Activated naive CD4-positive, alpha-beta T cell treated with anti-CD3 and anti-CD28 coated beads, Interleukin-2, amount 50 U/mL, for 72 hours (primary cell): ENCODE measurements at places on chromosomes 11 and 22.
A peak's percentile ranks its signal among the peaks of the same experiment; 100 is the strongest.

GRCh38 chr22:37500745-37501609 lies 14.8 kb upstream of the MFNG start:
- no peak for DNase-seq

- no peak for DNase-seq
Observed at GRCh38 chr22:27267145-27267544, 534.4 kb downstream of the MN1 start.

DNA sequence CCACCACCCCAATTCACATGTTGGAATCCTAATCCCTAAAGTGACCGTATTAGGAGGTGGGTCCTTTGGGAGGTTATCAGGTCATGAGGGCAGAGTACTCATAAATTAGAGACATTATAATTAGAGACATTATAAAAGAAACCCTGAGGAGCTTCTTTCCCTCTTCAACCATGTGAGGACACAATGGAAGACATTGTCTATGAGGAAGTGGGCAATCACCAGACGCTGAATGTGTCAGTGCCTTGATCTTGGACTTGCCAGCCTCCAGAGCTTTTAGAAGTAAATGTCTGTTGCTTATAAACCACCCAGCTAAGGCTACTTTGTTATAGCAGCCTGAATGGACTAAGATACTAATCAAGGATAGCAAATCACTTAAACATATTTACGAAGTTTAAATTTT lies 14.8 kb downstream of the GAB2 start:
- no peak for DNase-seq

DNA sequence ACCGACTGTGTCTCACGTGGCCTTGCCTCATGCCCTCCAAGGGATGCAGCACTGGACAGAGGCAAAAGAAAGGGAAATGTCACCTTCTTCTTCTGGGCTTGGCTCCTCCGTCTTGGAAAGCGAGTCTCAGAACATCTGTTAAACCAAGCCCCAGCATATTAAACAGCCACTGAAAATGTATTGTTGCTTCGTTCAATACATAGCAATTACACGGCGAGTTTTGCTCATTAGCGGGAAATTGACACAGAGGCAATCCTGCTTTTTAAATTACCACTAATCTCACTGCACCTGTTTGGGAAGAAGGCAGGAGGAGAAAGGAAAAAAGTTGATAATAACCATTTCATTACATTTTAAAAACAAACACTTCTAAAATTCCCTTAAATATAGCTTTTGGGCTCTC lies 72.1 kb downstream of the SEZ6L start:
- no peak for DNase-seq

- no peak for DNase-seq
Observed at GRCh38 chr11:12963051-12963450, 46.1 kb upstream of the RASSF10 start.

- no peak for DNase-seq
Observed at GRCh38 chr11:70872955-70873735, 379.2 kb downstream of the SHANK2 start.

- DNase-seq = no peak
Observed at GRCh38 chr11:79100093-79100910, 340.5 kb downstream of the TENM4 start.

DNA sequence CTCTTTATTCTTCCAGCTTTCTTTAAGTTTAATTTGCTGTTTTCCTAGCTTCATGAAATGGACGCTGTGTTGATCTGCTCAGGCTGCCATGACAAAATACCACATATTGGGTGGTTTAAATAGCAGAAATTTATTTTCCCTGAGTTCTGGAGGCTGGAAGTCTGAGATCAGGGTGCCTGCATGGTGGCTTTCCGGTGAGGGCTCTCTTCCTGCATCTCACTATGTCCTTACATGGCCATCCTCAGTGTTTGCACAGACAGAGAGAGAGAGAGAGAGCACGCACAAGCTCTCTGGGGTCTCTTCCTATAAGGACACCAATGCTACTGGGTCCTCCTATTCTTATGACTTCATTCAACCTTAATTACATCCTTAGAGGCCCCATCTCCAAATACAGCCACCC lies 28.7 kb downstream of the MCAM start:
- no peak for DNase-seq

DNA sequence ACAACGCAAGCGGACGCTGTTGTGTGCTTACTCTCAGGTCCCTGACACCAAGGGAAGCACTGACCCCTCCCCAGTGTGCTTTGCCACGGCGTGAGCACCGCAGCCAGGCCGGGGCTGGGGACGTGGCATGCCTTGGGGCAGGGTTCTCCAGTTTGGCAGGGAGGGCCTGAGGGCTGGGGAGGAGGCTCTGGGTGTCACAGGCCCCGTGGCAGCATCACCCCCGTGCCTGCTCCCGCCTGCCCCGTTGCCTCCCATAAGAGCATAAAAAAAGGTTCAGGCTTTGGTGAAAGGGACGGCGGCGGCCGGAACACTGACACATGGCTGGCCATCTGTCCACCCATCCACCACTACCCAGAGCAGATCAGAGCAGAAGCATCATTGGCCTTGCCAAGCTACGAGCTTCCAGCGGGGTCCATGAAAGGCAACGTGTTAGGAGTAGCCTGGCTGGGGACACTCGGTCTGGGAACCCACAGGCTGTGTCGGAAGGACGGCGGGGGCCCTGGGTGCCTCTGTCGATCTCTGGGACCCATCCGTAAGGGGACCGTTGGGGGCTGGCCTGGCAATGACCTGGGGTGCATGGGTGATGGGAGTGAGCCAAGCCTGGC lies 183.0 kb downstream of the IGLL1 start:
- DNase-seq = no peak

DNA sequence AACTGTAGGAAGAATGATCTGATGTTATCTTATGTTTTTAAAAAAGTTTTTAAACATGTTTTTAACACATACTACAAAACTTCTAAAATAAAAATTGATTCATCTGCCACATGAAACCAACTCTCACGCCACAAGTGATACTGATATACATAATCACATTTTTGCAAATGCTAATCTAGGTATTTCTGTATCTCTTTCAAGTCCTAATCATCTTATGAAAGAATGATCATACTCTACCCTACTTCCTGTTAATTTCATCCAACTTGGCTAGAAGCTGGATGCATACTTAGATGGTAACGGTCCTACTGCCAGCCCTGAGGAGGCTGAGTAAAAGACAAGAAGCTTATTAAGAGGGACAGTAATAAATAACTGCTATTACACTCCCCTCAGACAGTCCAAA lies 19.2 kb downstream of the THAP12 start:
- DNase-seq = no peak

GRCh38 chr22:48919187-48919590 lies 908.5 kb downstream of the BRD1 start:
- DNase-seq = no peak

DNA sequence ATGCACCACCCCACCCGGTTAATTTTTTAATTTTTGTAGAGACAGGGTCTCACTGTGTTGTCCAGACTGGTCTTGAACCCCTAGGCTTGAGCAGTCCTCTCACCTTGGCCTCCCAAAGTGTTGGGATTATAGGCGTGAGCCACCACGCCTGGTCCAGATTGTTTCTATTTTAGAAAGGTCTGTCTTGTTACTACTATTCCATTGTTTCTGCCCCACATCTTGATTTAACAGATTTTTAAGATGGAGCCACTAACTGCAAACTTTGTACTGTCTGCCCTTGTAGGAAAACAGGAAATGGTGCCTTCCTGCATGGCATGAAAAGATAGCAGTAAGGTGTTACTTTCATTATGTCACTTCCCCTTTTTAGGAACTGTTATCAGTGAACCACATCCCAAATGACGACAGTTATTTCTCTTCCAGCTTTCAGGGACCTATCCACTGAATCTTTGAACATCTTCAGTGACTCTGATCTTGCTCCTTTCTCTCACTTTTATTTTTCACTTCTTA lies 23.2 kb downstream of the TAF1D start:
- DNase-seq = no peak

GRCh38 chr11:9250139-9250582 lies 15.0 kb downstream of the DENND5A start:
- DNase-seq = peak; percentile 28

GRCh38 chr11:57935402-57936049 lies 88.2 kb upstream of the OR9Q1 start:
- no peak for DNase-seq

GRCh38 chr11:117456027-117456720 lies 128.5 kb downstream of the CEP164 start:
- no peak for DNase-seq

DNA sequence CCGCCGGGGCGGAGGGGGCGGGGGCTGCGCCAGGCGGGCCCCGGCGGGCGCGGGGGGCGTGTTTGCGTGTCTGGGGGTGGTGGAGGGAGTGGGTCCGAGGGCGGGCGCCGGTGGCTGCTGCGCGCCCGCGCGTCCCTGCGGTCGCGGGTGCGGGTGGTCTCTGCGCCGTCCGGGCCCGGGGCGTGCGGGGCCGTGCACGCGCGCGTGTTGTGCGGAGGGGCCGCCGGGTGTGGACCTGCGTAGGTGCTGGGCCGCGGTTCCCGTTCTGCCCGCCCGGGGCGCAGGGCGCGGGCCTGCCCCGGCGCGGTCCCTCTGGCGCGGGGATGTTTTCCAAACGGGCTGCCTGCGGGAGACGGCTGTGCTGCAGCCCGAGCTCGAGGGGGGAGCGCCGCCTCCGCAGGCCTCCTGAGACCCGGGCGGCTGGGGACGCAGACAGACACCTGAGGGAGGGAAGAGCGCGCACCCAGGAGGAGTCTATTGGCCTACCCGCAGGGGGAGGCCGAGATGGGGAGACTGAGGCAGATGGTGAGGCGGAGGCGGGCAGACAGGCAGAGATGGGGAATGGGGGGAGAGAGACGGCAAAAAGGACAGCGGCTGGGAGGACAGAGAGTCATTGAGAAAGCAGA lies 442 bp downstream of the PELI3 start:
- peak; percentile 57 for DNase-seq

DNA sequence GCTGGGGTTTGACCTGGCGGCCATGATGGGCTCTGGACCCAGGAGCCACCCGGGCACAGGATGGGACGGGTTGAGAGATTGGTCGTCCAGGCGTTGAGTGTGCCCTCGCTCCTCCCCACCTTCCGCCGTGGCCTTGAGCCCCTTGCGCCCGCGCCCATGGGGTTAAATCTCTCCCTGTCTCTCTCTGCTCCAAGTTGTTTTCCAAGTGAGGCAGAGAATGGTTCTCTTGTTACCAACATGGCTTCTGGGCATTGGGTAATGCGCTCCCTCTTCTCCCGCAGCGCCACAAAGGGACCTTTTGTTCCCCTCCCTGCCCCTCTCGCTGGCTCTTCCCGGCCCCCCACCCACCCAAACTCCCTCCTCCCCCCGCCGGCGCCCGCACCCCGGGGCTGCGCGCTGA lies 18.8 kb upstream of the PICK1 start:
- DNase-seq = no peak

DNA sequence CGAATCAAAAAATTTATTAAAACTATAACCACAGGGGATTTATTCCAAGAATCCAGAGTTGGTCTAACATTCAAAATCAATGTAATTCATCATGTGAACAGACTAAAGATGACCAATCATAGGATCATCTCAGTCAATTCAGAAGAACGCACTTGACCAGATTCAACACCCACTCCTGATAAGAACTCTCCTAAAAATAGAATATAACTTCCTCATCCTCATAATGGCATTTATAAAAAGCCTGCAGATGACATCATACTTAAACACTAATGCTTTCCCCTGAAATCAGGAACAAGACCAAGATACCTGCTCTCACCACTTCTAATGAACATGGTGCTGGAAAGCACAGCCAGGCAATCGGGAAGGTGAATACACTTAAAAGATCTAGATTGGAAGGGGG lies 10.5 kb upstream of the MUC2 start:
- no peak for DNase-seq

GRCh38 chr11:132844956-132845696 lies 687.2 kb downstream of the OPCML start:
- DNase-seq = no peak

DNA sequence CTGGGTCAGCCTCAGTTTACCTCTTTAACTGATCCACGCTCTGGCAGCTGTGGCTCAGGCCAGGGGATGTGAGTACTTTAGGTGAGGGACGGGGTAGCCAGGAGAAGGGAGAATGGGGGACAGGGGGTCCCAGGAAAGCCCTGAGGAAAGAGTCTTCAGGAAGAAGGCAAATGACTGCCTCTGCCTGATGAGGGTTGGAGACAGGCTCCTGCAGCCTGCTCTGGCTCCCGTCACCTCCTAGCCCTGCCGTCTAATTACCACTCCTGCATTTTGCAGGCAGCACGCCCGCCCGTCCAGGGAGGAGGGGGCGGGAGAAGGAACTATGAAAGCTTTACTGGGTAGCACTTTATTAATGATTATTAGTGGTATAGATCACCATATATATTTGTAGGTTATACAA lies 116.6 kb downstream of the CEP164 start:
- DNase-seq = no peak

- no peak for DNase-seq
Observed at GRCh38 chr11:128624269-128625175, 37.2 kb upstream of the ETS1 start.

GRCh38 chr11:95322539-95322938 lies 91.5 kb upstream of the SESN3 start:
- no peak for DNase-seq

- DNase-seq = no peak
Observed at GRCh38 chr22:45866126-45866645, 110.8 kb downstream of the WNT7B start.

DNA sequence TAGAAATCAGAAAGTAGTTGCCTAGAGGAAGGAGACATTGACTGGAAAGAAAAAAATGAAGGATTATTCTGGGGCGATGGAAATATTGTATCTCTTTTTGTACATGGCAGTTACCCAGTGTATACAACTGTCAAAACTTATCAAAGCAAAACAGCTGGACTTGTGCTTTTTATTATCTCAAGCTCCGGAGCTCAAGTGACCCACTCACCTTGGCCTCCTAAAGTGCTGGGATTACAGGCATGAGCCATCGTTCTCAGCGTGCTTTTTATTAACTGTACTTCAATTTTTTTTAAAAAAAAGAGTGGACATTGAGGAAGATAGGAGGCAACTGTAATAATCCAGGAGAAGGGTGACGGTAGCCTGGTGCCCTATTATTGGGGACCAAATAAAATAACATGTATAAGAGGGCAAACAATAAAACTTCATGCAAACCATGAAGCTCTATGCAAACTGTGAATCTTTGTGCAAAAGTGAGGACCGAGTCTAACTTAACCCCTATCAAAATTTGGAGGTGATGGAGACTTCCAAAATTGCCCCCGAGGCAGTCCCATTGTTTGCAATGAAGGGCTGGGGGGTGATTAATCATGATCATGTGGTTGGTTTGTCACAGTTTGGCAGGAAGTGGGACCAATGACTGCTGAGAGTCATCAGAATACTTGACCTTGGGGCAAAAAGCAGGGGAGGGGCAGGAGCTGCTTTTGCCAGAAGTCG lies 23.5 kb downstream of the FZD4 start:
- no peak for DNase-seq

GRCh38 chr11:69531071-69531716 lies 49.7 kb downstream of the LINC01488 start:
- DNase-seq = peak; percentile 40
